ENCODE measurements at places on chromosomes 6 and 20.
A peak's percentile ranks its signal among the peaks of the same experiment; 100 is the strongest.

GRCh38 chr6:115495184-115495583 is 565.5 kb downstream of the FRK start:
- DNase-seq = no peak

DNA sequence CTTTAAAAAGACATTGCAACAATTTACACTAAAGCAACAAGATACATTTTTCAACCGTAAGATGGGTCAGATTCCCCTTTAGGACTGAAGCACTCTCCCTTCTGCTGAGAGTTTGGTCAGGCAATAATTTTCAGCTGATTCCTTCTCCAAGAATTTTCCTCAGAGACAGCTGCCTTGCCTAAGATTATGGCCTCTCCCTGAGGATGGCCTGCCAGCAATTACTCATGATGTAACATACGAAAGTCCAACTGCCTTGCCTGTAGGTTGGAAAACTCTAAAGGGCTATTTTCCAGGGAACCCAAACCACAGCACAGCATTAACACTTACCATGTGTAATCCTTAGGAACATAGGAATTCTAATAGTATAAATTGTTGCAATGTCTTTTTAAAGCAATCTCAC is 229.1 kb upstream of the FLRT3 start:
- DNase-seq = no peak

GRCh38 chr20:23608251-23608846 is 2.6 kb upstream of the CST9 start:
- DNase-seq = no peak

- no peak for DNase-seq
These were observed 117.3 kb upstream of the LGSN start for GRCh38 chr6:63437058-63437457.

GRCh38 chr20:31974951-31975487 is 7.1 kb downstream of the XKR7 start:
- peak; percentile 20 for DNase-seq

GRCh38 chr6:33414592-33415271 is 3.2 kb downstream of the CUTA start:
- DNase-seq = no peak

DNA sequence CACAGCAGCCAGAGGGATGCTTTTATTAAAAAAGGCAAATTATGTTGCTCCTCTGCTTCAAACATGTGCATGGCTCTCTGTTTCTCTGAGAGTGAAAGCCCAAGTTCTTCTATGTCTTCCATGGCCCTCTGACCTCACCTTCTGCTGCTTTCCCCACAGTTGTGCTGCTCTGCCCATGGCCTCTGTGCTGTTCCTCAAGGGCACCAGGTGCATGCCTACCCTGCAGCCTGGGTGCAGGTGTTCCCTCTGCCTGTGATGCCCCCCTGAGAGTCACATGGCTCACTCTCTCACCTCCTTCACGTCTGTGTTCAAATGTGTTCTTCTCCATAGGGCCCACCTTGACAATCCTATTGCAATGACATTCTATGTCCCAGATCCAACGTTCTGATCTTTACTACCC is 477.0 kb upstream of the CHD6 start:
- DNase-seq = no peak

DNA sequence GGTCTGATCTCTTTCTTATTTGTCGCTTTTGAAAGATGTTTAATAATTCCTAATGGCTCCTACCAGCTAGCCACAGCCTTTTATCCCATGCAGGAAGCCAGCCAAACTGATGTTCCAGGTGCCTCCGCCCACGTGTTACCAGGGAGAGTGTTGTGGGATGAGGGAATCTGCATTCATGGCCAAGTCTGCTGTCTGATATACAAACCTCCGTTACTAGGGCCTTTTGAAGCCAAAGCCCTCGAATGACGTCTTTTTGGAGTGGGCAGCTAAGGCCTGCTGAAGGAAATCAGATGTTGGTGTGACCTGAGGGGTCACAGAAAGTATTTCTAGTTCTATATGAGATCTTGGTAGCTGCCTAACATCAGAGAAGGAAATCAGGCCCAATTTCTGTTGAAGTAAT is 21.3 kb downstream of the STK35 start:
- DNase-seq = no peak

- DNase-seq = no peak
These were observed 74.1 kb upstream of the NAA20 start for GRCh38 chr20:19943061-19943521.

DNA sequence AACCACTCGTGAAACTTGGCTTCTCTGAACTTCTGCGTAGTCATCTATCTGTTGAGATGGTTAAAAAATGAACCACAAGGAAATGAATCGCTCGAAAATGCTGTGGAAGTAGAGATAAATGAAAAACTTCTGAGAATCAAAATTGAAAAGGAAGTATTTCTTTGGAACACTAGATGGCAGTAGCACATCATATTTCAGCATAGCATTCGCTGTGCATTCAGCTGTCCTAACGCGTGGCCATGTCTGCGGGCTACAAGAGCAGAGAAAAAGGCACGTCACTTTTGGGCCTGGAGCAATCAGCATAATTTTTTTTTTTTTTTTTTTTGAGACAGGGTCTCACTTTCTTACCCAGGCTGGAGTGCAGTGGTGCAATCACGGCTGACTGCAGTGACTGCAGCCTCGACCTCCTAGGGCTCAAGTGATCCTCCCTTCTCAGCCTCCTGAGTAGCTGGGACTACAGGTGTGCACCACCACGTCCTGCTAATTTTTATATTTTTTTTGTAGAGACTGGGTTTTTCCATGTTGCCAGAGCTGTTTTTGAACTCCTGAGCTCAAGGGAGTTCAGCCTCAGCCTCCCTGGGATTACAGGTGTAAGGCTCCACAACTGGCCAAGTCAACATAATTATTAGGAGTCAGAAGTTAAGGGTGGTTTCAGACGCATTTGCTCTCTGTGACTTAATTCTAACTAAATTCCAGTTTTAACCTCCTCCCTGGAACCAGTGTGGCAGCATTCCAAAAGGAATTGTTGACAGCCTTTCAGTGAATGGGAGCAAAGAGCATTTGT is 8.8 kb upstream of the PERP start:
- DNase-seq = no peak

DNA sequence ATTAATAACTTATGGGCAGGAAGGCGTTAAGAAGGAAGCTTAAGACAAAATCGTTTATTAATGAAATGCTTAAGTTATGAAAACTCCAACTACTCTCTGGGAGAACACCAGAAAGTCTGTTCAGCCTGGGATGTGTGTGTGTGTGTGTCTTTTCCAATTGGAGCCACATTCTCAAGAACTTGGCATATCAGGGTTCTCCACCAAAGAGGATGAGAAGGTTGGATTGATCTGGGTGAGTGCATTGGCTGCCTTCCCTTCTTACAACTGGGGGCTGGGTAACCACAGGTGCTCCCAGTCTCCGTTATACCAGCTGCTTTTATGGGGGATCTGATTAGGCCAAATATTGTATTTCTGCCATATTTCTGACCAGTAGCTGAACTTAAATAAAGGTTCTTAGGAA is 102.1 kb downstream of the MAN1A1 start:
- no peak for DNase-seq

DNA sequence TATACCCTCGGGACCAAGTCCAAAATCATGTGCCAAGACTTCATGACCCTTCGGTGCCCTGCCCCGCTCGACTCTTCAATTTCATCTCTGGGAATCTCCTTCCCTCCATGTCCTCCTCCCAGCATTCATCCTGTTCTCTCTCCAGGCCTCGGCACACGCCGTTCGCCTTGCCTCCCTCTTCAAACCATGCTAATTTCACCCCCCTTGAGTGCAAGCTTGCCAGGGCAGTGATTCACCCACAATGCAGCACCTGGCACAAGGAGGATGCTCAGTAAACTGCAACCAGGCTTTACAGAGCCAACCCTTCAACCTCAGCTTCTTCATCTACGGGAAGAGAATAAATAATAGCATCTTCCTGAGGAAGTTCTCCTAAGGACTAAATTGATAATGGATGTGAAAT is 4.1 kb downstream of the KCNS1 start:
- no peak for DNase-seq

GRCh38 chr6:36361071-36361470 is 24.4 kb upstream of the BNIP5 start:
- no peak for DNase-seq

GRCh38 chr6:123769431-123769830 is 34.2 kb upstream of the NKAIN2 start:
- no peak for DNase-seq

DNA sequence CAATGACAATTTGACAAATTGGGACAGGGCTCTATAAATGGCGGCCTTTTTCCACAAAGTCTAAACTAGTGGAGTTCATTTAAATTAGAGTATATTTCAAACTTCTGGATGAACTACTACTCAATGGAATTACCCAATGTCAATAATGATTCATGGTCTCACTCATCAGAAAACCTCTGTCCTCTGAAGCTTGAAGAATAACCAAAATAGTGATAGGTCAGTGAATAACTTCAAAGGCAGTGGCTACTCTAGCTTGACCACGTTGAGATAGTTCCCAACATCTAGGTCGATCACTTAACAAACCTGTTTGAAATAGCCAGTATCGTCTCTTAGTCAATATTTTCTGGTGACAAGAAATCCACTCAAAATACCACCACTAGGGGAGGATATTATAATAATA is 197.6 kb downstream of the HDGFL1 start:
- DNase-seq = no peak

GRCh38 chr20:35891375-35891774 is 62.9 kb downstream of the SCAND1 start:
- no peak for DNase-seq

GRCh38 chr20:32501709-32502108 is 83.4 kb downstream of the NOL4L start:
- DNase-seq = no peak

DNA sequence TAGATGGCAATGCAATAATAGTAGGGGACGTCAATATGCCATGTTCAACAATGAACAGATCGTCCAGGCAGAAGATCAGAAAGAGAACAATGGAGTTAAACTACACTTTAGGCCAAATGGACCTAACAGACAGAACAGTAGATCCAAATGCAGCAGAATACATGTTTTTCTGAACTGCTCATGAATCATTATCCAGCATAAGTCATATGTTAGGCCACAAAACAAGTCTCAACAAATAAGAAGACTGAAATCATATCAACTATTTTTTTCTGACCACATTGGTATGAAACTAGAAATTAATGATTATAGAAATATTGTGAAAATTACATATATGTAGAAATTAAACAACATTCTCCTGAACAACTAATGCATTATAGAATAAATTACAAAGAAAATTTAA is 10.2 kb upstream of the DEFB125 start:
- no peak for DNase-seq

GRCh38 chr20:58797371-58798338 is 53.0 kb downstream of the GNAS-AS1 start:
- DNase-seq = no peak

GRCh38 chr20:62120990-62121775 is 1.1 kb upstream of the LSM14B start:
- no peak for DNase-seq

DNA sequence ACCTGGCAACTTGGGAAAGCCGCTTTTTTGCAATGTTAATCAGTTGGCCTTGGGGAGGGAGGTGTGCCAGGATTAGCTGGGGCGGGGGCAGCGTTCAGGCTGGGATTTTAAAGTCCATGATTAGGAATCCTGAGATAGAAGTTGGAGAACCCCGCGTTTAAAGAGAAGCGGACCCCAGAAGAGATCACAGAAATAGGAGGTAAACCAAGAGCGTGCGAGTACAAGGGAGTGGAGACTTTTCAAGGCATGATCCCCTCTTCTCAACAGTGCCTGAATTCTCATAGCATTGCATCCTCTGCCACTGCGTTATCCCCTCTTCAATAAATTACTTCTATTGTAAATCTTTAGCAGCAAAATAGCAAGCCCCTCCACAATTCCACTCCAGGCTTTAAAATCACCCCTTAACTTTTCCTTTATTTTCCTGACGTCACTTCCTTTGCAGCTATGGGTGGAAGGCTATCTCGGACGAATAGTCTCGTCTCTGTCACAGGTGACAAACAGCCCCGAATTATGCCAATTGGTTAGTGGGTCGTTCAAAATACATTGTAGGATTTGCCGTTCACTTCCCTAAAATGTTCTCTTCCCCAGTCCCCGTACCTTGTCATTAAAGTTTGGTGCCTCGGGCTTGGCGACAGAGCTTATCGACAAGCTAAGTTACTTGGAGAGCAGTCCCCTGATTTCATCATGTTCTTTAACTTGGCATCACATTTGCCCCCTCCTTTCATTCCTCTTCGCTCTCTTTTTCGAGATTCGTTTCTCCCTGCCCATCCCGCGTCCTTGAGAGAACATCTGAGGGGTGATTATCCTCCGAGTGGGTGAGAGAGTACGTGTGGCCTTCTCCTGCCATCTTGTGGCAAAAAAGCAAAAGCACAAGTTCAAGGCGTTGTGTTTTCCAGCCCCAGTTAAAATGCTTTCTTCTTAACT is 17.1 kb downstream of the OR2B2 start:
- peak; percentile 46 for DNase-seq

GRCh38 chr20:64048402-64049044 is 916 bp downstream of the SOX18 start:
- no peak for DNase-seq

- no peak for DNase-seq
These were observed 49.4 kb upstream of the CD83 start for GRCh38 chr6:14068133-14068532.

DNA sequence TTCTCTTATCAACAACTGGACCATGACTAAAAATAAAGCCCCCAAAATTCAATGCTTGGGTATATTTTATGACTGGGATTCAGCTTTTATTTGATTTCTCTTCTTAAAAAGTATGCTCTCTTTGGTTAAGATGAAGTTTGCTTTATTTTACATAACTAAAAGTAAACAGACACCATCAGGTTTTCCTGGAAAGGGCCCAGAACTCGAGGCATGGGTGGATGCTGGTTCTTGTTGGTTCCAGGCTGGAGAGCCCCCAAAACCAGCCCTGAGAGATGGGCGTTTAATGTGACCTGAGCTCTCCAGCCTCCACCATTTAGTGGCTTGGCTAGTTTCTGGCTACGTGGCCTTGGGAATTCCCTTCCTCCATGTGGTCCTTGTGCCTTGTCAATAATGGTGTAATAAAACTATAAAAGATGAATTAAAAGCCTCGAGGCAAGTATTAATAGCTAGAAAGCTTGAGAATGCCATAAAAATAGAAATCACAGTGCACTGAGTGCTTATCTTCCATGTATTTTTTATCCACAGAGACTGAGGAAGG is 34.1 kb downstream of the BANF2 start:
- DNase-seq = no peak
